ENCODE measurements at places on chromosomes 11 and 22.

GRCh38 chr11:133078591-133079404, 453.5 kb downstream of the OPCML start:
- DNase-seq: no peak

- DNase-seq: no peak
Measured at GRCh38 chr11:75548595-75549272, 13.3 kb upstream of the SERPINH1 start.

- DNase-seq: no peak
Measured at GRCh38 chr11:122900587-122901202, 18.1 kb downstream of the JHY start.

- no peak for DNase-seq
Measured at GRCh38 chr11:119365071-119365591, 16.4 kb downstream of the USP2 start.

DNA sequence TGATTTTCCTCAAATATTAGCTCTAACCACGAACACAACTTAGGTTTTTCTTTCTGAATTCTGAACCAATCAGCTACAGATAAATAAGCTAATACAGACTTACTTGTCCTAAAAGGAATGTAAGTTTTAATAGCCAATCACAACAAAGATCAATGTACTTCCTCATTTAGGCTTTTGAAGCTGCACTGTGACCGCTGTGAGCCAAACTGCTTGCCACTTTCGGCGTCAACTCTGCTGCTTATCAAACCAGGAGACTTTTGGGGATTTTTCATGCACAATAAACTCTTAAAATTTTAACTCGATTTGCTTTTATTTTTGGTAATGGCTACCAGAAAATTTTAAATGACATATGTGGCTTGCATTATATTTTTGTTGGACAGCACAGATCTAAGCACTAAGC, 92.5 kb downstream of the TMPRSS5 start:
- DNase-seq: no peak

DNA sequence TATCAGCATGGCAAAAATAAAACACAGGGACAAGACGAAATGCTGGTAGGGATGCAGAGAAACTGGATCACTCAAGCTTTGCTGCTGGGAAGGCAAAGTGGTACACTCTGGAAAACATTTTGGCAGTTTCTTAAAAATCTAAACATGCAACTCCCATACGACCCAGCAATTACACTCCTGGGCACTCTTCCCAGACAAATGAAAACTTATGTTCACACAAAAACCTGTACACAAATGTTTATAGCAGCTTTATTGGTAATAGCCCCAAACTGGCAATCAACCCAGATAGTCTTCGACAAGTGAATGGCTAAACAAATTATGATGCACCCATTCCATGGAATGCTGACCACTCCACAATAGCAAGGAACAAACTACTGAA, 35.8 kb upstream of the PRR5 start:
- no peak for DNase-seq

- no peak for DNase-seq
Measured at GRCh38 chr11:32139896-32140520, 49.1 kb downstream of the RCN1 start.

DNA sequence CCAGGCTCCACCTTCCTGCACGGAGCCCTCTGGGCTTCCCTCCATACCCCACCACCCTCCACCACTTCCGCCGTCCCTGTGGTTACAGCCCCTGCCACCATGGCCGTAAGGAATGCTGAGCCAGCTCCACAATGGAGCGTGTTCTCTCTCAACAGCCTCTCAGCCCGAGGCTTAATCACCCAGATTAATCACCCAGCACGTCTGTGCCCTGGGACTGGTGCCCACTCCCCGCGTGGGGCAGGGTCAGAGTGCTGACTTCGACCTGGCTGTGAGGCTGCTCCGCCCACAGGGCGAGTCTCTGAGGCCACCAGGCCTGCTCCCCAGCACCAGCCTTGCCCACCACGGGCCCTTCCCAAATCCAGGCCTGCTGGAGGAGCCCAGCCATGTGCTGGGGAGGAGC, 4.0 kb upstream of the TH start:
- no peak for DNase-seq

- no peak for DNase-seq
Measured at GRCh38 chr11:62846177-62846576, 6.8 kb upstream of the WDR74 start.
